ENCODE measurements at places on chromosomes 6 and 20. TPM values are rescaled to one million over a fixed set of nuclear protein-coding genes. Genes with fewer than 3 reads are reported as not detected.

GRCh38 chr6:12034837-12035236 is 22.7 kb downstream of the HIVEP1 start:
- DNase-seq: no peak

GRCh38 chr6:136647363-136647852 is 97.2 kb upstream of the MAP7 start:
- DNase-seq: peak; percentile 39

DNA sequence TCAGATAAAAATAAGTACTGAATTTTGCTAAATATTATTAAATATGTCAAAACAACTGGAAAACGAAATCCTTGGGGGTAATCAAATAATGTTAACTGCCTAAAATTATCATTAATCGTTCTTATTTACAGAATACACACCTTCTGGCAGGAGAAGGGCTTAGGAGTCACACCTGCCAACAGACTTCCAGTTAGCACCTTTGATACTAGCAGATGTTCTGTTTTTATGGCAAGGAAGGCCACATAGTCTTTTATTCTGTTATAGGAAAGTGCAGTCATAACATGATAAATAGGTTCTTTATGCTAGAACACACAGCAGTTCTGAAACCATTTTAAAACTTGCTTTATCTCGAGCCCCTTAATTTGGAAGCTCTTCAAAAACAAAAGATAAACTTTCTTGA is 464.1 kb downstream of the UTRN start:
- no peak for DNase-seq

DNA sequence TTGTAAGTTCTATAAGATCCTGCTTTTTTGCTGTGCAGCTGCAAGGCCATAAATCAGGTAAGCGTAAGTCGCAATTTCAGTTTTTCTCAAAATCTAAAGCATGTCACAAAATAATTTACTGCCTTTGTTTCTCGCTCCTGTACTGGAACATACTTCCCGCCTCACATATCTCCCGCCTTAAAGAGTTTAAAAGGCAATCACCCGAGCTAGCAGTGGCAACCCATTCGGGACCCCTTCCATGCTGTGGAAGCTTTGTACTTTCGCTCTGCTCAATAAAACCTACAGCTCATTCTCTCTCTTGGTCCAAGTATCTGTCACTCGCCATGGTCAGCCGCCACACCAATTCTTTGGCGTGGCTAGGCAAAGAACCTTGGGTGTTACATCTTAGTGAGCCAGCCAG is 34.0 kb downstream of the CEP85L start:
- DNase-seq: no peak

- DNase-seq: no peak
Measured at GRCh38 chr6:80488190-80488589, 381.7 kb downstream of the BCKDHB start.

DNA sequence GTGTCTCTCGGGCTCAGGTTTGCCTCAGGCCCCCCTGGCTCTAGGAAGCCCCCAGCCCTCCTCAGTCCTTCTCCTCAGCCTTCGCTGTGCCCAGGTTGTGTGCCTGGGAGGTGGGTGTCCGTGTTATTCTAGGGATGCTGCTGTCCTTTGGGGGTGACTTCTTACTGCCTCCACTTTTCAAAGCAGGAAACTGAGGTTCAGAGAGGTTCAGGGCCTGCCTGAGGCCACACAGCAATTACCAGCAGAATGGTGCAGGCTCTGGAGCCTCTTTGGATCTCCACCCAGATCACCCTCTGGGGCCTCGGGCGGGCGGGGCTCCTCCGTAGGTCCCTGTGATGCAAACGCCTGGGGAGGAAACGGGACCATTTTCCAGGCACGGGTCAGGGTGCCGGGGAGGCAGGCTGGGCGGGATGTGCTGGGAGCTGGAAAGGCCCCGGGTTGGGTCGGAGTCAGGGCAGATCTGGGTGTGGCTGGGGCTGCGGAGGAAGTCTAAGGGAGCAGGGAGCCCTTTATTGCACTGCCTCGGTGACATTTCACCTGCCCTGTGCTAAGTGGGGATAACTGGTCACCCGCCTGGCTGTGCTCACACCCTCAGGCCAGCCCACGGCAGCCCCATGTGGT is 23.2 kb downstream of the GATA5 start:
- no peak for DNase-seq

GRCh38 chr6:45677381-45678284 is 299.9 kb upstream of the SUPT3H start:
- DNase-seq: no peak

The BTBD3 gene
- polyA plus RNA-seq: 11.4 TPM

The DLL1 gene
- 0.68 TPM for polyA plus RNA-seq

Data from GM23248 (cell line).